ENCODE measurements at places on chromosomes 4 and X. TPM values are rescaled to one million over a fixed set of nuclear protein-coding genes. Genes with fewer than 3 reads are reported as not detected.

The PGM2 gene
- total RNA-seq: 16.3 TPM

The ODAPH gene
- not detected for total RNA-seq

The ITM2A gene
- total RNA-seq: 88.5 TPM

The PCSK1N gene
- total RNA-seq: 6.9 TPM

The CLOCK gene
- 18.4 TPM for total RNA-seq

The NMU gene
- not detected for total RNA-seq

The OTC gene
- total RNA-seq: 3.3 TPM

The SLC10A4 gene
- 0.90 TPM for total RNA-seq

The FABP2 gene
- total RNA-seq: not detected

GRCh38 chr4:57691370-57691769 lies 581.2 kb upstream of the IGFBP7 start:
- no peaks in the 10 kb centered on the region for H3K27me3 ChIP-seq
- H3K4me3 ChIP-seq: no peak overlapping the region
- H3K36me3 ChIP-seq: no peaks in the 10 kb centered on the region
- no peak for DNase-seq
- H3K4me1 ChIP-seq: no peaks in the 10 kb centered on the region
- no peak overlapping the region for H3K27ac ChIP-seq

DNA sequence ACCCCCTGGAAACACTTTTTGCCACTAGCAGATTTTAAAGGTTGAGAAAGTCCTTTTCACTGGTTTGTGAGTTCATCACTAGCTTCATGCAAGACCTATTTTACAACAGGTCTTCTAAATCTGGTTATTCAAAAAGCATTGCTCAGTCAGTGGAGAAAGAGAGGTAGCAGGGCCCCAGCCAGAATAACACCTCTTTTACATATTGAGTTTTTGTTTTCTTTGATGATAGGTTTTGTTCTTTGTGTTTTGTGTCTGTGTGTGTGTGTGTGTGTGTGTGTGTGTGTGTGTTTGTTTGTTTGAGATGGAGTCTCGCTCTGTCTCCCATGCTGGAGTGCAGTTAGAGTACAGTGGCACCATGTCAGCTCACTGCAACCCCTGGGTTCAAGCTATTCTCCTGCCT lies 2.7 kb upstream of the VEGFC start:
- H3K4me1 ChIP-seq: peaks cover 20% of the 10 kb centered on the region
- H3K36me3 ChIP-seq: no peaks in the 10 kb centered on the region
- H3K27me3 ChIP-seq: peaks cover 6% of the 10 kb centered on the region
- H3K27ac ChIP-seq: no peak overlapping the region
- no peak for DNase-seq

DNA sequence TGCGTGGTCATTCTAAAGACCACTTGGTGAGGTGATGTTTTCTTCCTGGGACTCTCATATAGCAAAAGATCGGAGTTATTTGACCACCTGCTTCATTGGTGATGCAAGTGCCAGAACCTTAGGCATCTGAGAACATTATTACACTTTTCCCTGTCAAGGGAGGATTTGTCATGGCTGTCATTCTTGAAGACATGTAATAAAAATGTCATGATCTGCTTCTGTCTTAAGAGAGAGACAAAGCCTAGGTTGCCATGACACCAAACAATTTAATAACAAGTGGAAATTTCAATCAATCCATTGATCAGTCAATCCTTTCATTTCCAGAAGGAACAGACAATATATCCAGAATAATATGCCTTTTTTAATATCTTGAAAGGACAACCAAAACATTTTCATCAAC lies 97.9 kb upstream of the OR13H1 start:
- H3K27ac ChIP-seq: no peak overlapping the region
- H3K4me3 ChIP-seq: no peak overlapping the region
- H3K4me1 ChIP-seq: no peaks in the 10 kb centered on the region
- no peaks in the 10 kb centered on the region for H3K27me3 ChIP-seq
- DNase-seq: no peak

DNA sequence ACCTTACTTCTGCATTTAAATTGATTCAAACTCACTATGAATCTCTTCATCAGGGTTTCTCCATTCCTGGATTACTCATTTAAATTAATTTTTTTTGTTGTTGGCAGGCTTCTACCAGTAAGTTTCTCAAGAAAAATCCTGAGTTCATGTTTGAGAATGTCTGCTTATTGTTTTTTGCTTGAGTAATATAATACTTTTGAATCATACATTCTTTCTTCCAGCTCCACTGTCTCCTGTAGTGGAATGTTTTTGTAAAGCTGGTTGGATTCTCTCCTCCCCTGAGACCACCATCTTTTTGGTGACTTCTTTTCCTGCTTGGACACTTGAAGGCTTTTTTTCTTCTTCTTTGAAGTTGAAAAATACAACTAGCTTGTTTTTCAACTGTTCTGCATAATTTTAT lies 4.3 kb upstream of the MID1IP1 start:
- no peak for DNase-seq
- H3K4me1 ChIP-seq: no peaks in the 10 kb centered on the region
- no peak overlapping the region for H3K4me3 ChIP-seq

GRCh38 chr4:36281384-36282106 lies at the start of gene DTHD1:
DTHD1 (plus strand) TSS chr4:36281616; CDS start chr4:36281759, 143 bp downstream.
- H3K27me3 ChIP-seq: no peaks in the 10 kb centered on the region
- no peak within 1 kb of the TSS for H3K27ac ChIP-seq
- H3K36me3 ChIP-seq: no peaks in the 10 kb centered on the region
- no peaks in the 10 kb centered on the region for H3K4me1 ChIP-seq

DNA sequence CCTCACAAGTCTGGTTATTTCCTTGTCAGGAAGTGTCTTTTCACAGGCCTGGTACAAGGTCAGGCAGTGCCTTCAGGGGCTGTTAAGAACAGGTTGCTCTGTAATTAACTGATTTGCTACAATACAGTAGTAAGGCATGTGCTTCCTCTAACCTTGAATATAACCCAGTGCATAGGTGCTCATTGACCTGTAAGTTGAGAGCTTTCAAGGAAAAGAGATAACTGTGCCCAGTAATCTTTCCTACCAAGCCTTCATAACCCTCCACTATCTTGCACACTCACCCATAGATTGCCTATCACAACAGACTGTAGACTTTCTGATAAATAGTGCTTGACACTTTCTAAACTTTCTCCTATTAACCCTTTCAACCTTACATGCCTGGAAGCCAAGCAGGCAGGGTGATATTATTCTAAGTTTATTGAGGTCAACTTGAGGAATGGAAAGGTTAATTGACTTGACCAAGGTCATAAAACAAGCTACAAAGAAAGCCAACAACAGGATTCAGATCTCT lies 148.1 kb downstream of the PPARGC1A start:
- no peaks in the 10 kb centered on the region for H3K36me3 ChIP-seq
- H3K4me1 ChIP-seq: no peaks in the 10 kb centered on the region
- no peak for DNase-seq

DNA sequence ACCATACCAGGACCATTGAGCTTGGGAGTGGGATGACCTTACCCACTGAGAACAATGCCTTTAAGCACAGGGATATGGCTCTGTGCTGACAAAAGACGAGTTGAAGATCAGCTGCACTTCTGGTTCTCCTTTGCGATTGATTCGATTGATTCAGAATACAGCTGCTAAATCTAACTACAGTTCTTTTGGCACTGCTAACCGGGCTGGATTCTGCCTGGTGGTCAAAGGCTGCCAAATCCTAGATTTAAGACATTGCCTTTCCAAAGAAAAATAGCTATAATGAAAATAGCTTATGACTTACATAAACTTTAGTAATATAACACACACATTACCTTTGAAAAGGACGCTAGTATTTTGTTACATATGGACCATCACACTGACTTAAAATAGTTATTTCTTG lies 18.3 kb downstream of the RAP2C start:
- H3K27ac ChIP-seq: no peak overlapping the region
- H3K36me3 ChIP-seq: no peaks in the 10 kb centered on the region
- H3K4me1 ChIP-seq: peaks cover under 1% of the 10 kb centered on the region
- H3K4me3 ChIP-seq: no peak overlapping the region
- no peak for DNase-seq
- H3K27me3 ChIP-seq: no peaks in the 10 kb centered on the region

DNA sequence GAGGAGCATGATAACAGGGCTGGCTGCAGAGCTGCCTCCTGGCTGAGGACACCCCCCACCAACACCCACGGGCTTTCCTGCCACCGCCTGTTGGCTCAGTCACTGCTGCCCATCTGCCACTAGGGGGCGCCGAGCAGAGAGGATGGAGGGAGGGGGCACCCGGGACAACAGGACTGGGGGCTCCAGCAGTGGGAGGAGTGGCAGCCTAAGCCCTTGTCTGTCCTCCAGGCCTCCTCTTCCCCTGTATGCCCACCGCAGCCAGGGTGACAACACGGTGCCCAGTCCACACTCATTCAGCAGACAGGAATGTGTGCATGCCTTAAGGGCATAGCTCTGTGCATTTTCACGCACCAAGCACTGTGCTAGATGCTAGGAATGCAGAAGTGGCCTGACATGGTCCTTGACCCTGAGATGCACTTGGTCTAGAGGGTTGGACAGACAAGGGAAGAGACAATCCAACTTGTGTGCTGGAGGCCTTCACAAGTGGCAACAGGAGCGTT lies 149.9 kb downstream of the AMMECR1 start:
- H3K27ac ChIP-seq: no peak overlapping the region
- DNase-seq: no peak
- H3K4me1 ChIP-seq: no peaks in the 10 kb centered on the region
- no peaks in the 10 kb centered on the region for H3K36me3 ChIP-seq
- no peak overlapping the region for H3K4me3 ChIP-seq
- H3K27me3 ChIP-seq: no peaks in the 10 kb centered on the region

DNA sequence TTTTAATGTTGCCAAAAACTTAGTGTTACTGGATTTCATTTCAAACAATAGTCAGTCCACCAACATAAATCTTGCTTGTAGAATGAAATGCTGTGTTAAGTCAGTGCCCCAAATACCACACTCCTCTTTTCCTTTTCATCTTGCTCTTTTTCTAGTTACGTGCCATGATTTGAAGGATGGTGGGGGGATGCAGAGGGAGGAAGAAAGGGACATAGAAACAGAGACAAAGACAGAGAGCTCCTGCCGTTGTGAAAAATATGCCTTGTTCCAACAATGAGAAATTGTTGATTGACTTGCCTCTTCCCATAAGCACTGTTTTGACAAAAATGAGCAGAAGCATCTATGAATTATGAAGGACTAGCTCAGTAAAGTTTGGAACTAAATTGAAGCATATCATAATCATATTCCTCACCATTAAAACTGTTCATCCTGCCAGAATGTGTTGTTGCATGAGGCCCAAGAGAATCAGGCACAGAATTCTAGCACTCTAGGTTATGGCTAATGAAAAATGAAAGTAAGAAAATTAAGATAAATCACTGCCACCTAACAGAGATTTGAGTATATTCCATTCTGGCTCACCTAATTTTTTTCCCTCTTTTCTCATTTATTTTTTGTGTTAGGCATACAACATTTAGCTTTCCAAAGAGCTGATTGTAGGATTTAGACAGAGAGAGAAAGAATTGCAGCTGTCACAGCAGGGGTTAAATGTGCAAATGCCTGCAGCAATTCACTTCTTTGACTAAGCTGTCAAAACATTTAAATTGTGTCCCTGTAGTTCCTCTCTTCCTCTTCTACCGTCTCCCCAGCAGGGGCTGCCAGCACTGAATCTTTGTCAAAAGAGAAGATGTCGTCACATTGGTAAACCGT lies 111.6 kb upstream of the PTPN13 start:
- H3K4me3 ChIP-seq: peak overlapping the region; percentile 8
- no peaks in the 10 kb centered on the region for H3K36me3 ChIP-seq
- H3K27ac ChIP-seq: no peak overlapping the region
- no peaks in the 10 kb centered on the region for H3K4me1 ChIP-seq
- H3K27me3 ChIP-seq: no peaks in the 10 kb centered on the region

DNA sequence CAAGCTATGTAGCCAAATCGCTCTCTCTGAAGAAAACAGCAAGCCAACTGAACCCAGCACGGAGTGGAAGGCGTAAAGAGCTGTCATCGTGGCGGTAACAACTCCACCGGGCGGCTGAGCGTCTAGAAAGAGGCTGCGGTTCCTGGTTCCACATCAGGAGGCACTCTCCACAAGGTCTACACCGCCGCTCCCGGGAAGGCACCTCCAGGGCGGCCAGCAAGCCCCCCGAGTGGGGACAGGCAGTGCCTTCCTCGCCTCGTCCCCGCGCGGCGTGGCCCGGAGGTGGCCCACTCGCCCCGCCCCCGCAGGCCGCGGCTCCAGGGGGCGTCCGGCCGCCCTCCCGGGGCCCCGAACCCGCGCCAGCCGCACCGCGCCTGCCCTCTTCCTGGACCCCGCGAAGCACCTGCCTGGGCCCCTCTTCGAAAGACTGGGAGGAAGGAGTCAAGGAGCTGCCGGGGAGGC lies 755 bp downstream of the KLHL8 start:
- H3K4me3 ChIP-seq: peak overlapping the region; percentile 68
- peak overlapping the region; percentile 87 for H3K27ac ChIP-seq
- H3K36me3 ChIP-seq: no peaks in the 10 kb centered on the region
- no peaks in the 10 kb centered on the region for H3K27me3 ChIP-seq

DNA sequence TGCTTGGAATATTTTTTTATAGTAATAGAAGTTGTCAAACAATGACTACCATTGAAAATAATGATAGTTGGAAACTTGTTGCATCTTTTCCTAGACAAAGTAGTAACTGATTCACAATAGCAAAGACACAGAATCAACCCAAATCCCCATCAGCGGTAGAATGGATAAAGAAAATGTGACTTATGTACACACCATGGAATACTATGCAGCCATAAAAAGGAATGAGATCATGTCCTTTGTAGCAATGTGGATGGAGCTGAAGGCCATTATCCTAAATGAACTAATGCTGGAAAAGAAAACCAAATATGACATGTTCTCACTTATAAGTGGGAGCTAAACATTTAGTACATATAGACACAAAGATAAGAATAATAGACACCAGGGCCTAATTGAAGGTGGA lies 49.7 kb downstream of the ATP10D start:
- DNase-seq: no peak
- H3K27ac ChIP-seq: no peak overlapping the region
- no peaks in the 10 kb centered on the region for H3K4me1 ChIP-seq
- peaks cover 51% of the 10 kb centered on the region for H3K36me3 ChIP-seq
- H3K4me3 ChIP-seq: no peak overlapping the region

- H3K4me1 ChIP-seq: no peaks in the 10 kb centered on the region
- no peaks in the 10 kb centered on the region for H3K27me3 ChIP-seq
- H3K27ac ChIP-seq: no peak overlapping the region
- H3K4me3 ChIP-seq: no peak overlapping the region
- H3K36me3 ChIP-seq: no peaks in the 10 kb centered on the region
Observed at GRCh38 chrX:151680805-151681204, 14.5 kb upstream of the PRRG3 start.

Data from tibial nerve (tissue), 4 donors.